ENCODE measurements at places on chromosomes 3 and 15.

DNA sequence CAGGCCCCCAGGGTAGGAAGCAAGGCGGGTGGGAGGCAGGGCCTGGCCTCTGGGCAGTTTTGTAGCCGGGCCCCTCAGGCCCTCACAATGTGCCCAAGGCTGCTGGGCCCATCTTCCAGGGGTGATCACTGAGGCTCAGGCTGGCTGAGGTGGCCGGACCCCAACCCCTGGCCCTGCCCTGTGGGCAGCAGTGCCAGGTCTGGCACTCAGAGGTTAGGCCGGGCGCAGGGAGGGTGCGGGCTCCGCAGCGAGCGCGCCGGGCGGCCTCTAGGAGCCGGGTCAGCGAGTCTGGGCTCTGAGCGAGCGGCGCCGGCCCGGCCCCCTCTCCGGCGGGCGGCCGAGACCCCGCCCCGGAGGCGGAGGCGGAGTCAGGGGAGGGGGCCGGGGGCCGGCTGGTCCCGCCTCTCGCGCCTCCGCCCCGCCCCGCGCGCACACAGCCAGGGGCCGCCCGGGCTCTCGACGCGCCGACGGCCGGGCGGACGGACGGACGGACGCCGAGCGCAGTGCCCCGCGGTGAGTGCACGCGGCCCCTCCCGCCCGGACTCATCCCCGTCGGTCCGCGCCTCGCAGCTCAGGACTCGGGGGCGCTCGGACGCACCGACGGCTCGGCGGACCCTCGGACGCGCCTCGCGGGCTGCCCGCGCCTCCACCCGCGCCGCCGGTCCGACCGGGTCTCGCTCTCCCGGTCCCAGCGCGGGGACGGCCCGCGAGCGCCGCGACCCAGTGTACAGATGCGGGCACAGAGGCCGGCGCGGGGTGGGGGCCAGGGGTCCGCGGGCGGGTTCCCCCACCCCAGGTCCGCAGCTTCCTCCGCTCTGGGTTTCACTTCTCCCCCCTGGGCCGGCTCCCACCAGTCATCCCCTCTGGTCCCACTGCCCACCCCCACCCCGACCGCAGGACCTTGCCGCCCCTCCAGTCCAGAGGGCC is at the start of gene FBLN2:
FBLN2 (plus strand) TSS at position 430 of the 927 bp plus-strand sequence. CDS start 21,231 bp downstream, outside the sequence.
- DNase-seq: no peak

DNA sequence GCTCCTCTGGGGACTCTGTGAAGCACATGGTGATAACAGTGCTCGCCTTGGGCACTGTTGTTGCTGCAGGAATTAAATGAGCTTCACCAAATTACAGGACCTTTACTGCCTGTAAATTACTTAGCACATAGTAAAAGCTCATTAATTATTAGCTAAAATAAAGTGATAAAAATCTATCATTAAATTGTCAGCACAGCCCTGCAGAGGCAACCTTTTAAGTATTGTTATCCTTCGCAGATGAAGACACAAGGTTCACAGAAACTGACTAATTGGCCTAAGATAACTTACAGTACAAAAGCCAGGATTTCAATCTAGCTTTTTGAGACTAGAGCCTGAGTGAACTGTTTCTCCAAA is 96.0 kb downstream of the ST6GAL1 start:
- DNase-seq: no peak

DNA sequence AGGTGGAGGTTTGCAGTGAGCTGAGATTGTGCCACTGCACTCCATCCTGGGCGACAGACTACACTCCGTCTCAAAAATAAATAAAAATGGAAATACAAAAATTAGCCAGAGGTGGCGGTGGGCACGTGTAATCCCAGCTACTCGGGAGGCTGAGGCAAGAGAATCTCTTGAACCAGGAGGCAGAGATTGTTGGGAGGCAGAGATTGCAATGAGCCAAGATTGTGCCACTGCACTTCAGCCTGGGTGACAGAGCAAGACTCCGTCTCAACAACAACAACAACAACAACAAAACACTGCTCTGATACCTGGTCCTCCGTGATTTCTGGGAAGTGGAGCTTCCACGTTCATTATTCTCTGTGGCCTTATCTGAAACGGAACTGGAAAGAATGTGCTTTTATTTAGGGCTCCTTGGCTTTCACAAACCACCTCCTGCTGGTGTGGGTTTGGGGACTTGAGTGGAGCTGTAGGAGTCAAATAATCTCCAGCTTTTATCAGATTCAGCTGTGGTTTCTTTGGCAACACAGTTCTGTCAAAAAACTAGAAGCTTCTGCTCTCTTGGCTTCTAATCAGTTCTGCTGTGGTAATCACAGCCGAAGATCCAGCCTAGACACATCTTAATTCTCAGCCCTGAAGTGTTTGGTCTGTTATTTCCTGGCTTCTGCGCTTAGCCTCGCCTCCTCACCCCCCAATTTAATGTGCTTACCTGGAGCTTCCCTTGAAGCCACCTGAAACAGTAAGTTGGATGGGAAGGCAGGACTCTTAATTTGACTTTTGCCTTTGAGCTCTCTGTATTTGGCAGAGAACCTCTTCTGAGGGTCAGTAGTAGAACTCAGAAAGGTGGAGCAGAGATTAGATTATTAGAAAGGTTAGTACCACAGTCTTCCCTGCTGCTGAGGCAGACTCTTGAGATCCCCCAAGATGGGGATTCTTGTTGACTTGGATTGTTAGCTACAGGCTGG is 21.4 kb downstream of the IRAK2 start:
- no peak for DNase-seq

- no peak for DNase-seq
These were observed 149.9 kb downstream of the OR4M2 start for GRCh38 chr15:22229990-22230819.

- no peak for DNase-seq
These were observed 6.0 kb downstream of the GHRL start for GRCh38 chr3:10286596-10287295.

Measured in PC-9 (cell line).